ENCODE measurements at places on chromosomes 1 and 21.
A peak's percentile ranks its signal among the peaks of the same experiment; 100 is the strongest.

DNA sequence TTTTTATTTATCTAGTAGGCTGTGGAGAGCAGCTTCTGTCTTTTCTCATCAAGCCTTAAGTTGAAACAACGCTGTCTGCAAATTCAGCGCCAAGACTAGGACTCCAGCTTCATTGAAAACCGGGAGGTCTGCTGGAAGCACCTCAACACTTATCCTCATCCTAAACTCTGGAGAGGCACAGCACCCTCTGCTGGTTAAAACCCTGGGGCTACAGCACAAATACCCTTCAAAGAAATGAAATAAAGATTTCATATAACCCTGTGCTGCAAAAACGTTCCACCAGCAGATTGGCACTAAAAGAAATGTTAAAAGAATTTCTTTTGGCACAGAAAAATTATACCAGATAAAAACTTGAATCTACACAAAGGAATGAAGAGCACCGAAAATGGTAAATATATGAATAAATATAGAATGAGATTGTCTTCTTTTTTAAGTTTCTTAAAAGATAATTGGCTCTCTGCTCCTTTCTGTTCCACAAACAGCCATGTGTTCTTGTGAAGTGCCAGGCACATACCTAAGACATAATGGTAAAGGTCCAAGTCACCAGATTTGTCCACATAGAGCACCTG is 227.7 kb upstream of the SAMSN1 start:
- peak; percentile 52 for DNase-seq

GRCh38 chr1:84377480-84378095 is 20.7 kb upstream of the DNASE2B start:
- DNase-seq, result no peak

DNA sequence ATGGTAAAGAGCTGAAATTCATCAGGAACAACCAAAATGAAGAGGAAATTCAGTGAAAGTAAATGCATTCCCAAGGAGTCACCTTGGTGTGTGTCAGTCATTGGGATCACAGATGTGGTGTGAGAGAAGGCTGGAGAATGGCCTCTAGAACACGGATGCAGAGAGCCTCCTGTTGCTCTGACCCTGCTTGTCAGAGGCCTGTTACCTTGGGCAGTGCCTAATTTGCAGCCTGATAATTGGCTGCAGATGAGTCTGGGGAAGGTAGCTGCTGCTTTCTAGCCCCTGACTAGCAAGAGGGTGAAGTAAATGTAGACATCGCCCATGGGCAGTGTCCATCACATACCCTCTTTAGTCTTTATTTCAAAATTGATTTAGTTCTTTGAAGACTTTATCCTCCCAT is 3.3 kb downstream of the GCSAML start:
- no peak for DNase-seq

DNA sequence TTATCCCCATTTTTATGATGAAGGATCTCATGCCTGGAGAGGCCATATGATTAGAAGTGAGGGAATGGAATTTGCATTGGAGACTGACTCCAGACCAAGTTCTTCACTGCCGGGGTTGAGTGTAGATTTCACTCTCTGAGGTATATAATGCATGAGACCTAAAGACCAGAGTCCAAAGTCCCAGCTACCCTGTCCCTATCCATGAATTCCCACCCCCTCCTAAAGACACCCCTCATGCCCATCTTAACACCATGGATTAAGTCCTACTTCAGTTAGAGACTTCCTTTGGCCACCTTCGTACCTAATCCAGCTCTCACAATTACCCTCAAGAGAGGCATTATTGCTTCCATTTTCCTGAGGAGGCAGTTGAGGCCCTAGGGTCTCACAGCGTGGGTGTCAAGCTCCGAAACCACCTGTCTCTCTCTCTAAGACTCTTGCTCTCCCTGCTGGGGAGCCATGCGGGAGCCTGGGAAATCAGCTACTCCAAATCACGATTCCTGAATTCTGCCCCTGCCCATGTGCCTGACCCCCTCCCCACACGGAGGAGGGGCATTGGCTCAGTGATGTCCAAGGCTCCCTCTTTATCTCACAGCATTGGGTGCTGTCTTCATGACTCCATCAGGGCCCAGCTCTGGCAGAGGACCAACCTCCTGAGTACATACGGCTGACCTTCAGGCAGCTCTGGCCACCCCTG is 11.7 kb upstream of the FOXO6 start:
- DNase-seq, result no peak

- no peak for DNase-seq
Observed at GRCh38 chr1:21940492-21940891, 3.4 kb upstream of the HSPG2 start.

- peak; percentile 60 for DNase-seq
Observed at GRCh38 chr1:46622344-46622743, 5.7 kb upstream of the MOB3C start.

DNA sequence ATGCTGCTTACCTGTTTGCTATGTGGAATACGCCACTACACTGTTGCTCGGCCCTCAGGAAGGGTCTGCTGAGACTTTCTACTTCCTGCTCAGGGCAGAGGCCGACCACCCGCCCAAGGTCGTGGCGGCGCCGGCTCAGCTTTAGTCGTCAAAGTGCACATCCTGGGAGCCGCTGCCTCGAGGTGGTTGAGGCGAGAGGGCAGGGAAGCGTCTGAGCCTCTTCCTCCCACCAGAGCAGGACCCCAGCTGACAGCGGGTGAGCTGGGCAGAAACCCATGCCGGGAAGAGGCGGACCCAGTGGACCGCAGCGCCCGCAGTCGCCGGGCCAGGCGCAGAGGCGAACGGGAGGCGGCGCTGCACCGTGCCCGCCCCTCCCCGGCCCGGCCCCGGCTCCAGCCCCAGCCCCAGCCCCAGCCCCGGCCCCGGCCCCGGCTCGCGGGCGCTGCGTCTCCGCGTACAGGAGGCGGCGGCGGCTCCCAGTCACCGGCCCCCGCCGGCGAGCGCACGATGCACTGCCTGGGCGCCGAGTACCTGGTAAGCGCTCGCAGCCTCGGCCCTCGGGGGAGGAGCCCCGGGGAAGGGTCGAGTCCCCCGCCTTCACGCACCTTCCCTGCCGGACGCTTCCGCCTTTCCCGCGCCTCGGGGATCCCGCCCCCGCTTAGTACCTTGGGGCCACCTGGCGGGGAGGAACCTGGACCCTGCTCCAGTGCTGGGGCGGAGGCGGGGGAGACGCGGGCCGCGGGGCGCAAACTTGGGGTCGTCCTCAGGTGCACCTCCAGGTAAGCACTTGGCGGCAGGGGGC is at the start of gene SLC44A3:
Gene SLC44A3 (plus strand): TSS at position 413 of the 802 bp plus-strand sequence. CDS start 95 bp downstream, at position 508.
- no peak for DNase-seq

- no peak for DNase-seq
Observed at GRCh38 chr1:192795916-192796618, 12.8 kb upstream of the RGS2 start.

DNA sequence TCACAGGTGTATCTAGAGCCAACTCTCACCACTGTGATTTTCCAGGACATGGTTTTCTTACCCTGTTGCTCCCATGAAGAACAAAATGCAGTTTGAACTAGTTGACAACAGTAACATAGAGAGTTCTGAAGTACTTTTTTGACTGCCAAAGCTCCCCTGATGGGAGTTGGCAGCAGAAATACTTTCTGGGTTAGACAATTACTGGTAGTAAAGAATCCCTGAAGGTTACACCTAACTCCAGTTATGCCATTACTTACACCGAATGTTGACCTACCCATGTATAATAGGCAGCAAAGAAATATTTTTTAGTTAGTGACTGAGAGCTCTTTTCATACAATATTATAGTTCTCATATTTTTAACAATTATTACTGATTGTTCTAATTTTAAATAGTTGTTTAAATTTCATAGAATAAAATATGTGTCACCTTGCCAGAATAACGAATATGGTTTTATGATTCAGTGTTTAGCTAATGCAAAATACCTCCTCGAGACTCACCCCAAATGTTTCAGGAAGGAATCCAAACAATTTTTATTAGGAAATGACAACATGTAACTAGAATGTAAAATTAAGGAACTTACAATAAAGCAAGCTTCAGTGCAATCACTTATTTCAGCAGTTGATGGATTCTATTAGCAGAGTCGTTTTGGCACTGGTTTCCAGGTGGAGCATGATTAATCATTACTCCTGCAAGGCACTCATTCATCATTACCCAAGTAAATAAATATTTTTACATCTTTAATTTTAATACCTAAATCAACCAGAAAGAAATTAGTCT is 237.6 kb downstream of the MRPL39 start:
- DNase-seq, result no peak

DNA sequence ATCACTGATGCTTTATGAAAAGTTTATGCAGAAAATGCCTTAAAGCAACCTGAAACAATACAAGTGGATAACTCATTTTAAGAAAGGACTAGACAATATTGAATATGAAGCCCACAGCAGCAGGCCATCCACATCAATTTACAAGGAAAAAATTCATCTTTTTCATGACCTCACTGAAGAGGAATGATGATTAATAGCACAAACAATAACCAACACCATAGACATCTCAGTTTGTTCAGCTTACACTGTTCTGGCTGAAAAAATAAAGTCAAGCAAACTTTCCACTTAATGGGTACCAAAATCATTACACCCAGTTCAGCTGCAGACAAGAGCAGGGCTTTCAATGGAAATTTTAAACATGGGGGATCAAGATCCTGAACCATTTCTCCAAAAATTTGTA is 380.6 kb upstream of the NEGR1 start:
- no peak for DNase-seq

- DNase-seq, result peak; percentile 83
Observed at GRCh38 chr1:205604825-205605505, 26.8 kb downstream of the ELK4 start.

DNA sequence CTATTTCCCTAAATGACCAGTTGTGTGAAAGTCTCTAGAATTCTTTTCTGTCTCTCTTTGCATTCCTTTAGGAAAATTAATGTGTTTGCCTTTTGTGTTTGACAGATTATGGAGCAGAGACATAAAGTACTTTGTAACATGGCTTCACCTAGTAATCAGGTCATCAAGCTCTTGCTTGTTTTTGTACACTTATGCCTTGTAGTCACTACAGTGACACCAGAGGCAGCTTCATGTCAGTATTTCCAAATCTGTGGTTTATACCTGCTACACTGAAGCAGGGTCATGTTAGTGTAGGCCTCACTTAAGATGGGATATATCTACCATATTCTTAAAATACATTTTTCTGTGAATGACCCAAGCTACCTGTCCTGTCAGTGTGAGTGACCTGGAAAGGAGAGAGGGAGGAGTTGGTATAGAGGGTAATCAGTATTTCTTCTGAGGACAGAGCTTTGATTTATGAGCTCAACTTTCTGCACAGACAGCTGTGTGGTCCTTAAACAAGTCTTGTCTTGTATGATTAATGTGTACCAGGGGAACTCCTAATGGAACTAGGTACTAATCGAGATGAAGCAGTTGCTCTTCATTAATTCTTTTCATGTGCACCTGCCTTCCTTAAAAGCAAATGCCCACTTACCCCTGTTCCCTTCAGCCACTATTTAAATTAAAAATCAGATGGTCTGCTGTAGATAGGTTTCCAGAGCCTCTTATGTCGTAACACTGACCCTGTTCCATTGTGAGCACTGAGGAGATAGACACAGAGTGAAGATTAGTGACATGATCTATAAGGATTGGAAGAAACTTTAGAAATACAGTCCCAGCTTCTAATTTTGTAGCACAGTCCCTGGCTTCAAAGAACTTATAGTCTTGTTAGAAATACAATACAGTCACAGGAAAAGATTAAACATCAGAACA is 45.7 kb downstream of the MACO1 start:
- DNase-seq, result no peak

- DNase-seq, result no peak
Observed at GRCh38 chr1:218348628-218349071, 3.5 kb downstream of the TGFB2 start.

DNA sequence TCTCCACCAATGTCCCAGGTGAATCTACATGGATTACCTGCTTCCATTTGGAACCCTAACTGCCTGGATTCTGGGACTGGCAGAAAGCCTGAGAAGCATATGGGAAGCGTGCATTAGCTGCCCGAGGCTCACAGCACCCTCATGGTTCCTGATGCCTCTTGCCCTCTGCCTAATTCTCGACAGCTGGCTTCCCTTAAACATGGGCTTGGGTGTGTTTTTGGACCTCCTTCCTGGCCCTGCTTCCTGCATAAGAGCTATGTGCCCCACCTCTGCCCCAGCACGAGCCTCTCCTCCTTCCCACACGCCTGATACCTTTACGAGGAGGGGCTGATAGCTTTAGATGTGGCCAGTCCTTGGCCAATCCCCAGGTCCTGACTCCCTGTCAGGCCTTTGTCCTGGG is 152.4 kb upstream of the HMGB4 start:
- DNase-seq, result no peak

DNA sequence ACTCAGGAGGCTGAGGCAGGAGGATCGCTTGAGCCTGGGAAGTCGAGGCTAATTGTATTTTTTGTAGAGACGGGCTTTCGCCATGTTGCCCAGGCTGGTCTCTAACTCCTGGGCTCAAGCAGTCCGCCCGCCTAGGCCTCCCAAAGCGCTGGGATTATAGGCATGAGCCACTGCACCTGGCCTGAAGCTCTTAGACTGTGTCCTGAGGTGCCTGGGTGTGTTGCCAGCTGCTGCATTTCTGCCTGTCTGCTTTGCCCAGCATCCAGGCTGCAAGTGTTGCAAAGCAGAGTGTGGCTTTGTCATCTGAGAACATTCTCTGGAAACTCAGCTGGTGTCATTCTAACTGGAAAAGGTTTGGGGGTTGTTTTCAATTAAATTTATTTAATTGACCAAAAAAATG is 105.0 kb downstream of the HUNK start:
- no peak for DNase-seq

DNA sequence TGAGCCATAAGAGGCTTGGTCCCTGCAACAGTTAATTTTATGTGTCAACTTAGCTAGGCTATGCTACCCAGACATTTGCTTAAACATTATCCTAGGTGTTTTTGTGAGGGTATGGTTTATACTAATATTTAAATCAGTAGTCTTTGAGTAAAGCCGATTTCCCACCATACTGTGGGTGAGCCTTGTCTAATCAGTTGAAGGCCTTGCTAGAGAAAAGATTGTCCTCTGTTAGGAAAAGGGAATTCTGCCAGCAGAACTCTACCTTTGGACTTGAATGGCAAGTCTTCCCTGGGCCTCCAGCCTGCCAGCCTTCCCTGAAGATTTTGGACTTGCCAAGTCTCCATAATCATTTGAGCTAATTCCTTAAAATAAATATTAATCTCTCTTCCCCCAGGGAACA is 23.9 kb downstream of the RHBDL2 start:
- no peak for DNase-seq

DNA sequence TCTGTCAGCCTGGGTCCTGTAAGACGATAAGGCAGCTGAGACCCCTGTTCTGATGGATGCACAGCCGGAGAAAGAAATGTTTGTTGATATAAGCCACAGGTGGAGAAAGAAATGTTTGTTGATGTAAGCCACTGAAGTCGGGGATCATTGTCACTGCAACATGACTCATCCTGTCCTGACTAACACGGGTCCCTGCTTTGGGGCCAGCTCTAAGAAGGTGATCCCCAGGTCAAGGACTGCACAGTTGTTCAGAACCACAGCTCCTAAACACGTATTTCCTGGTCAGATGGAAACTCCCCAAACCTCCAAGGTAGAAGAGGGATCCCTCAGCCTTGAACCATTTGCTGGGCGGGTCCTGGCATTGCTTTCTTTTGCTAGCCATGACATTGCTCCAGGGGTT is 86.4 kb upstream of the IGSF21 start:
- DNase-seq, result no peak

Data from inflammatory macrophage treated with lipopolysaccharide for 1 hour (primary cell).